ENCODE measurements at places on chromosomes 2 and 18. TPM values are rescaled to one million over a fixed set of nuclear protein-coding genes. Genes with fewer than 3 reads are reported as not detected.

- H3K4me3 ChIP-seq, result no peak overlapping the region
- no peak overlapping the region for H3K27ac ChIP-seq
- no peaks in the 10 kb centered on the region for H3K27me3 ChIP-seq
Measured at GRCh38 chr2:29876374-29876773, 45.0 kb downstream of the ALK start.

DNA sequence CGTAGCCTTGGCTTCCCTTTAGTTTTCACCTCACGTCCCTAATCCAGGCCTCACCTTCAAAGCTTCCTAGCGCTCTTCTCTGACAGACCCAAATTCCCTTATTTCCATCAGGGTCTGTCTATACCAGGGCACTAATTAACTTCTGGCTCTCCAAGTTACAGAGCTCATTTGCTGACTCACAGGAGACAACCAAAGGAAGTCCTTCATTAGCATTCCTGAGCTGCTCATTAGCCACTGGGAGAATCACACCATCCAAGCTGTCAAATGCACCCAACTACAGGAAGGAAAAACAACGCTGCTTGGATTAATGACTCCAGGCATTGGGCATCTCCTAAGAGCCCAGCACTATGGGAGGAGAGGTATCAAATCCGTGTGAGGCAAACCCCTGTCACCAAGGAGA lies 109.8 kb upstream of the ALK start:
- peaks cover 9% of the 10 kb centered on the region for H3K4me1 ChIP-seq
- H3K4me3 ChIP-seq, result no peak overlapping the region
- no peak overlapping the region for H3K27ac ChIP-seq
- H3K36me3 ChIP-seq, result no peaks in the 10 kb centered on the region
- no peak for DNase-seq

GRCh38 chr18:35707247-35707646 lies 125.7 kb downstream of the GALNT1 start:
- H3K36me3 ChIP-seq, result peaks cover 12% of the 10 kb centered on the region
- peaks cover 48% of the 10 kb centered on the region for H3K4me1 ChIP-seq
- peaks cover 1% of the 10 kb centered on the region for H3K27me3 ChIP-seq
- DNase-seq, result no peak

DNA sequence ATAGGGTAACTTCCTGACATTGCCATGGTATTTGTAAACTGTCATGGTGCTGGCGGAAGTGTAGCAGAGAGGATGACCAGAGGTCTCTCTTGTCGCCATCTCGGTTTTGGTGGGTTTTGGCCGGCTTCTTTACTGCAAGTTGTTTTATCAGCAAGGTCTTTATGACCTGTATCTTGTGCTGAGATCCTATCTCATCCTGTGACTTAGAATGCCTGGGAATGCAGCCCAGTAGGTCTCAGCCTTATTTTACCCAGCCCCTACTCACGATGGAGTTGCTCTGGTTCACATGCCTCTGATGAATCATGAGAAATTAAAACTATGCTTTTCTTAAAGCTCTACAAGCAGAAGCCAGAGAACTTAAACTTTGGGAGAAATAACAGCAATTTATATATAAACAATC lies 12.7 kb upstream of the NFU1 start:
- H3K36me3 ChIP-seq, result peaks cover 6% of the 10 kb centered on the region
- H3K4me3 ChIP-seq, result no peak overlapping the region
- H3K27me3 ChIP-seq, result peaks cover 2% of the 10 kb centered on the region
- H3K27ac ChIP-seq, result no peak overlapping the region
- peaks cover 7% of the 10 kb centered on the region for H3K4me1 ChIP-seq

GRCh38 chr18:28826107-28826506 lies 649.2 kb upstream of the CDH2 start:
- no peak overlapping the region for H3K4me3 ChIP-seq
- DNase-seq, result no peak

DNA sequence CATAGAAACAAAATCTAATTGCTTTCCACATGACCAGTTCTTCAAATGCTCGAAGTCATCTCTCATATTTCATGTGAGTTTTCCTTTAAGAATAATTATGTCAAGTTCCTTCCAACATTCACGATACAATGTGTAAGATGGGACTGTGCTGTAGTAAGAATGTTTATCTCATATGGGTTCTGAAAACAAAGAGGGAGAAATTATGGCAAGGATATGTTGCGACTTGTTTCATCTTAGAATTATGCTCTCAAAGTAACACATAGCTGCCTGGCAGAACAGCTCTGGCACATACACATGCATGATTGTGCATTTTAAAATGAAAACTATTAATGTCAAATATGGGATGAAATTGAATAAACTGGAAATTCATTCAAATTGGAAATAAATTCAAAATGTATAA lies 314.8 kb upstream of the ACVR2A start:
- no peak overlapping the region for H3K4me3 ChIP-seq
- peaks cover 1% of the 10 kb centered on the region for H3K27me3 ChIP-seq
- H3K27ac ChIP-seq, result no peak overlapping the region
- H3K4me1 ChIP-seq, result peaks cover 4% of the 10 kb centered on the region

GRCh38 chr2:18132697-18133096 lies 254.2 kb downstream of the KCNS3 start:
- no peak overlapping the region for H3K27ac ChIP-seq
- H3K36me3 ChIP-seq, result no peaks in the 10 kb centered on the region
- no peak for DNase-seq
- peaks cover 24% of the 10 kb centered on the region for H3K4me1 ChIP-seq

DNA sequence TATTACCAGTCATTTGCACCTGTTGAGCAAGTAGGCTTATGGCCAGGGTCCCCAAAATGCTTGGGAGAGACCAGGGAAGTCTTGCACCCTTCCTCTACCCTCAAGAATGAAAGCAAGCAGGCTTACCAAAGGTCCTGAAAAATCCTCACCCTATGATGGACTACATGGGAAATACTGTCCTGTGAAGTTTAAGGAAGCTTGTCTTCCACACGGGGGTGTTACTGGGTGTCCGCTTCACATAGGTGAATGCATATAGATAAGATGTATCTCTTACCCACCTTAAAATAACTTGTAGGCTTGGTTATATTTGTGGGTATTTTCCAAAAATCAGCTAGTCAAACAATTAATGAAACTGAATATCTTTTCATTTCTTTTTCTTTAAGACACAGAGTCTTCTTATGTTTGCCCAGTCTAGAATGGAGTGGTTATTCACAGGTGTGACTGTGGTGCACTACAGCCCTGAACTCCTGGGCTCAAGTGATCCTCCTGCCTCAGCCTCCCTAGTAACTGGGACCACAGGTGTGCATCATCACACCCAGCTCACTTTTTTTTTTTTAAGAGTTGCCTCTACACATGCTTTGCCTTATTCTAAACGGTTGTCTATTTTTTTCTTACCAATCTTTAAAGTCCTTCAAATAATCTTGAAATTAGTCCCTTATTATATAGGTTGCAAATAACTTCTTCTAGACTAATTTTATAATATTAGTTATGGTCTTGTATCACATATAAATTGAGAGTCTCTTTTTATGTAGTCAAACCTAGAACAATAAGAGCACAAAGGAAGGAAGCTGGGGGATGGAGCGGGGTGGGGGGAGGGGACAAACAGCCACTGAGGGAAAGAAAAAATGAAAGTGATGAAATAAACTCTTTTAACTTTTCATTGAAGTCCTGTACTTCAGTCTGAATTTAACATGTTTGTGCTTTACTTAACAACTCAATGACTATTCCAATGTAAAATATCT lies 49.0 kb downstream of the CERKL start:
- no peak overlapping the region for H3K4me3 ChIP-seq
- DNase-seq, result no peak
- H3K27ac ChIP-seq, result no peak overlapping the region
- no peaks in the 10 kb centered on the region for H3K27me3 ChIP-seq
- peaks cover 4% of the 10 kb centered on the region for H3K36me3 ChIP-seq

DNA sequence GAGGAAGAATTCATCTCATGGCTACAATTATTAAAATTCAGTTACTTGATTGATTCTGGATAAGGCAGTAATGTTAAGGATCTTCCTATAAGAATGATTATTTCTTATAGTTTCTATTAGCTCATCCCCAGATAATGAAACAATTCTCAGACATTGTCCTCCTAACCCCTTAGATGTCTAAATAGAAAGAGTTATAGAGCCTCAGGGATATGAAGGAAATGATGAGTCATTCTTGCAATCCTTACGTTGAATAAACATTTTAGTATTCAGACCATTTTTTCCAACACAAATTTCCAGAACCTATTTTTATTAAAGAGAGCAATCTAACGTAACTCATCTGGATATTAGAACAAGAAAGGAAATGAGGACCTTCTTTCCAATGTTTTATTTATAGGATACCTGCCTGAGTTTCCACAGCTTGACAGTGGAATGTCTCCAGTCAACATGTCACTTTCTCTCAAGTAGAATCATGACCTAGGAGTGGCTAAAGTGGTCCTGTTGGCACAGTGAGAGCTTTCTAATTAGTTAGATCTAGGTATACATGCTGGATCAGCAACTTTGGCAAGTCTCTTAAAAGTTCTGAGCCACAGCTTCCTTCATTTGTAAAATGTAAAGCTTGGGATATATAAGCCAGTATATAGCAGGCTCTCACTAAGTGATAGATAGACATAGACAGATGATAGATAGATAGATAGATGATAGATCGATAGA lies 88.0 kb upstream of the RAB27B start:
- H3K27me3 ChIP-seq, result no peaks in the 10 kb centered on the region
- H3K36me3 ChIP-seq, result no peaks in the 10 kb centered on the region
- no peak overlapping the region for H3K4me3 ChIP-seq
- no peak for DNase-seq

- no peak for DNase-seq
- H3K36me3 ChIP-seq, result no peaks in the 10 kb centered on the region
- no peak overlapping the region for H3K27ac ChIP-seq
- no peak overlapping the region for H3K4me3 ChIP-seq
- peaks cover 1% of the 10 kb centered on the region for H3K27me3 ChIP-seq
- H3K4me1 ChIP-seq, result peaks cover 2% of the 10 kb centered on the region
Measured at GRCh38 chr2:6771634-6772611, 93.8 kb downstream of the CMPK2 start.

DNA sequence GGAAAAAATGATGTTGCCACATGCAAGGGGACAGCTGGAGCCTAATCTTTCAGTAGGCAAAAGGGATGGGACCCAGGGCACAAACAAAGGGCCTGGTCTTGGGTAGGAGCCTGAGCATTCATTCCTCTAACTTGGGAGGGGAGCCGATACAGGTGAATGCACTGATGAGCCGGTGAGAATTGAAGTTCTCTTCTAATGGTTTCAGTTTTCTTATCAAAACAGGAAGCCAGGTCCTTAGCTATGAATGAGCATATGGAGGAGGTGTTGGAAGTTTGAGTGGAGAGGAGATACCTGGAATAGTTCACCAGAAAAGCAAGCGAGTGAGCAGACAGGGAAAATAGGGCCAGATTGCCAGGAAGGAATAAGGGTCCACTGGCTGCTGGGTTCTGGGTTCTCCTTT lies 10.1 kb downstream of the DPP4 start:
- no peak overlapping the region for H3K4me3 ChIP-seq
- H3K4me1 ChIP-seq, result peaks cover 5% of the 10 kb centered on the region
- no peak overlapping the region for H3K27ac ChIP-seq
- peaks cover 2% of the 10 kb centered on the region for H3K27me3 ChIP-seq

GRCh38 chr2:60296219-60296955 lies 257.1 kb downstream of the BCL11A start:
- no peak for DNase-seq
- no peaks in the 10 kb centered on the region for H3K4me1 ChIP-seq
- H3K36me3 ChIP-seq, result no peaks in the 10 kb centered on the region
- peaks cover 3% of the 10 kb centered on the region for H3K27me3 ChIP-seq
- H3K27ac ChIP-seq, result no peak overlapping the region

DNA sequence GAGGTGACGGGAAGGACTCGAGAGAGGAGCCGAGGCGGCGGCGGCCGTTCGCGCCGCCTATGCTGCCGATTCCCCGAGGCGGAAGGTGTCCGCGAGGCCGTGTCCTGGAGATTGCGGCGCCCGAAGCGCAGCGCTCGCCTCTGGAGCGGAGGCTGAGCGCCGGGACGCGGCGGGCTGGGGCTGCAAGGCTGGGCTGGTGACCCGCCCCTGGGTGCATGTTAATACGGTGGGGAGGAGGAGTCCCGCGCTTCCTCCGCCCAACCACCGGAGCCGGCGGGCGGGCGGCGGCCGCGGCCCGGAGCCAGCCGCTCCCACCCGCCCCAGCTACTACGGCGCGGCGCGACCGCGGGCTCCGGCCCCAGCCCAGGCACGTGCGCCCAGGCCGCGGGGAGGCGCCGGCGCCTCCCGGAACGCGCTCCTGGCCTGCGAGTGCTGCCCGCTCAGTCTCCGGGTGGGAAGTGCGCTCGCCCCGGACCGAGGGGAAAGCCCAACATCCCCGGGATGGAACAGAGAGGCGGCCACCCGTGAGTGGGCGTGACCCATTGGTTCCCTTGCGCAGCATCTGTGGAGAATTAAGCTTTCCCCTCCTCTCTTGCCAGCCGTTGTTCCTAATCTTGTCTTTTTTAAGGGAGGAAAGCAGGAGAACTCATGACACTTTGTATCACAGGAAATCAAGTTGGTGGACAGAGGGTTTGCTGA lies at the start of gene DLGAP1:
DLGAP1 (minus strand) TSS at position 195 of the 699 bp plus-strand sequence.
- peak within 1 kb of the TSS; percentile 92 for H3K4me3 ChIP-seq
- peaks cover 13% of the 10 kb centered on the region for H3K4me1 ChIP-seq
- no peaks in the 10 kb centered on the region for H3K36me3 ChIP-seq
- H3K27ac ChIP-seq, result peak within 1 kb of the TSS; percentile 22
- H3K27me3 ChIP-seq, result peaks cover 5% of the 10 kb centered on the region

DNA sequence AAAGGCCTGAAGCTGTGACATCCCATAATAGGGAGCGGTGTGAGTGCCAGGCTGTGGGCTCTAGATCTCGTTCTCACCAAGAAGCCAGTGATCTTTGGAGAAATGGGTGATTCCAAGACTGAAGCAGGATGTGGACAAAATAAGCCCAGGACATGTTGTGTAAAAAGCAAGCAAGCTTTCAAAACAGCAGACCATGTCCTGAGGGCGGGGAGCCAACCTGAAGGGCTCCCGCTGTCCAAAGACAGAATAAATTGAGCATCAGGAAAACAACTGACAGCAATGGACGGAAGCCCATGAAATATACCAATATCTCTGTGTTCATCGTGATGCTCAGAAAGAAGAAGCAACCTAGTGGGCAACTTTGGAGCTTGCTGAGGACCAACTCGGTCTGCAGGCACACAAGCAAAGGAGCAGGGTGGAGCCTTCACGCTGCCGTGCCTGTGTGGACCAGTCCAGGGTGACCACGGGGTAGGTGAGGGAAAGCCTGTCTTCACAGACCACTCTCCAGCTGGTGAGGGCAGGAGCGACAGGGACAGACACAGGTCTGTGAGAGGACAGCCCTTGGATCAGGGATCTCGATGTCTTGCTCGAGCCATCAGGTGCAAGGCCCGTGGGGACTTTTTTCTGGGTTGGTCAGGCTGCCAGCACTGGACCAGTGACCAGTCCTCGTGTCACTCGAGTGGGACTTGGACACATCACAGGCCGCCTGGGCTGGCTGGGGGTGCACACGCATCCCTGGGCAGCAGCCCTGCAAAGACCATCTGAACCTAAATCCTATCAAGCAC lies 21.5 kb downstream of the MTERF4 start:
- H3K36me3 ChIP-seq, result peaks cover 13% of the 10 kb centered on the region
- H3K27me3 ChIP-seq, result peaks cover 11% of the 10 kb centered on the region
- H3K4me3 ChIP-seq, result no peak overlapping the region
- H3K27ac ChIP-seq, result no peak overlapping the region
- DNase-seq, result no peak

Gene FAM237A
- total RNA-seq, result not detected

Gene TMEM37
- 11.4 TPM for total RNA-seq

Gene ARL4C
- total RNA-seq, result 17.9 TPM

Gene OTOS
- not detected for total RNA-seq

Gene PID1
- total RNA-seq, result not detected

Gene PNKD
- 31.7 TPM for total RNA-seq

Gene TXNDC2
- total RNA-seq, result not detected
